Stimulated activated CD8-positive, alpha-beta memory T cell treated with anti-CD3 and anti-CD28 coated beads, Interleukin-4, amount 100 ng/mL, for 1 hour (primary cell): ENCODE measurements at places on chromosomes 7 and 10.

DNA sequence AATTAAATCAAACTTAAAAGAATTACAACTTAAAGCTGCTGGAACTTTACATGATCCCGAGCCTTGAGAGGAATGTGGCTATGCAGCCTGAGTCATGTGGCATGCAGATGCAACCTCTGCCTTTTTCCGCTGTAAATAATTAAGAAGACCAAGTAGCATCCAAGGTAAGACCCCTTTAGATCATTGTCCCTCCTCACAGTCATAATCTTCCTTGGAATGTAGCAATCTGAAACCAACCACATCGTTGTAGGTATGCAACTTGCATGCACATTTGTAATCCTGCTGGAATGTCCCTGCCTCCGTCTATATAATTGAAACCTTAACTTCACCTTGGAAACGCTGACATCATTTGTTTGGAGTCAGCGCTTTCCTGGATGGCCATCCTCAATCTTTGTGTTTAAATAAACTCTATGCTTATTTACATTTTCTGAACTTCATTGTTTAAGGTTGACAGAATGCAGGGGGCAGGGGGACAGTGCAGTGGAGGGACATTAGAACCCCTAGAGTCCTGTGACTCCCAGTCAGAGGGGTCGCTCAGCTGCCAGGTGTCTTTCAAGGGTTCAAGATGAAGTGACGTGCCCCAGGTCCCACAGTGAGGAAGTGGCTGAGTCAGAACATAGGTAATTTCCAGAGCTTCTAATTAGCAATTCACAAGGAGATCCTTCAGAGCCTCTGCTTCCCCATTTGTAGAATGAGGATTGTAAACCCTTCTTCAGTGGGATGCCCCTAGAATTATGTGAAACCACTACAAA is 110.7 kb downstream of the RALA start:
- DNase-seq: no peak

GRCh38 chr10:72690071-72690755 is 1.7 kb upstream of the MCU start:
- no peak for DNase-seq

DNA sequence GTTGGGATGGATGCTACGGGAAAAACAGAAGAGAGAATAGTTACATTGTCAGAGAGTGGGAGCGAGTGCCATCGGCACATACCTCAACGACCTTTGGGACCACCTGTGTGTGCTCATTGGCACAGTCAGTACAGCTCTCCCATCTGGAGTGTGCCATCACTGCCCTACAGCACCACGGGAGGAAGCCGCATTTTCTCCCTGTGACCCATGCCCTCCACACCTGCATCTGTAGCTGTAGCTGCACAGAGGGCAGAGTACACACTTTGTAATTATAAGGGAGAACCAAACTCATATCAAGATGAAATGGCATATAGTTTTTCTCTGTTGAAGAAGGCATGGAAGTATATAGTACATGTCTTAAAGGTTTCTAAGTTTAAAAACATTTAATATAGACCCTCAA is 207.4 kb downstream of the LHFPL3 start:
- no peak for DNase-seq

DNA sequence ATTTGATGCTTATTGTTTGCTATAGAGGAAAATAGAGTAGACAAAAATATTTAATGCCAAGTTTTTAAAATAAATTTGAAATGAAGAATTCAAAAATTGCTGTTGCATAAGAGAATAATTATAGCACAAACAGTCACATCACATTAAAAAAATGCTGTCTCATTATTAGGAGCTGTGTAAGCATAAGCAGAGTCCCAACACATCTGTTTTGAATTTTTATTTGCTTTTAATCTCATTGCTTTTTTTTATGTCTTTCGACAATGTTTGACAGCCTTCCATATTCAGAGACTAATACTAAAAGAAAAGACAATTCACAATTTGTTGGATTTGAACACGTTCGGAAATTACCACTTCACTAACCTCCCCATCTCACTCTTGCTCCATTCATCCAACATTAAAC is 143.5 kb downstream of the TFPI2 start:
- no peak for DNase-seq

DNA sequence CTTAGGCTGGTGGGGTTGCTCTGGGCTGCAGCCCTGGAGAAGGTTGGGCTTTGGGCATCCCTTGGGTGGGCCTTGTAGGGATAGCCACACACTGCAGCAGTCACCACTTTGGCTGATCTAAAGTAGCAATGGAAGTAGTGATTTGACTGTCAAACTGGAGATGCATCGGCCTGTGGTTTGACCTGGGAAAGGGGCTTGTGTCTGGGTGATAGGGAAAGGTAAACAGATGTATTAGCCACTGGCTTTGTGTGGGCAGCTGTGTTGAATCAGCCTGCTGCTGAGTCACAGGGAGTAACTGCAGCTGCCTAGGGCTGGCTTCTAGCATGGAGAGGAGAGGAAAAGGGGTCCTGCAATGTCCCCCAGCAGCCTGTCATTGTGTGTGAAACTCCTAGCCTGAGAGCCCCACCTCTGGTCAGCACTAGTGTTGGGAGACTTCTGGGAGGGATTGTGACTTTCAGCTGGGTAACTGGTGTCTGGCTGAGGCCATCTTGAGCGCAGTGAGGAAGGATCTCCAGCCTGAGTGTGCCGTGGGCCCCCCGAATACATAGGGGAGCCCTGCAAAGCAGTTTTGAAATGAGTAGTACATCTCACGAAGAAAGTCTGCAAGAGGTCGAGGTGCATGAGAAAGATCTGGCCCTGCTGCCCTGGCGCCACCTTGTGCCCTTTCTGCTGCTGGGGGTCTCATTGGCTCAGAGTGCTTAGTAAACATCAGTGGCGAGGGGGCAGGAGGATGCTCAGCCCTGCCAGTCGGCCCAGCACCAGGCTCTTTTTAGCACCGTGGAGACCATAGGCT is 117.3 kb downstream of the FANK1 start:
- DNase-seq: no peak

DNA sequence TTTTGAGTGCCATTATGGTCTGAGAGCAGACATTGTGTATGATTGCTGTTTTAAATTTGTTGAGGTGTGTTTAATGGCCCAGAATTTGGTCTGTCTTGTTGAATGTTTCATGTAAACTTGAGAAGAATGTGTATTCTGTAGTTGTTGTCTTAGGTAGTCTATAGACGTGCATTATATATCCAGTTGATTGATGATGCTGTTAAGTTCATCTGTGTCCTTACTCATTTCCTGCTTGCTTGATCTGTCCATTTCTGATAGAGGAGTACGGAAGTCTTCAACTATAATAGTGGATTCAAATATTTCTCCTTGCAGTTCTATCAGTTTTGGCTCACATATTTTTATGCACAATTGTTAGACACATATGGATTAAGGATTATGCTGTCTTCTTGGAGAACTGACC is 16.0 kb downstream of the PTPN12 start:
- no peak for DNase-seq

- no peak for DNase-seq
Measured at GRCh38 chr7:26460351-26461085, 168.9 kb downstream of the SNX10 start.

DNA sequence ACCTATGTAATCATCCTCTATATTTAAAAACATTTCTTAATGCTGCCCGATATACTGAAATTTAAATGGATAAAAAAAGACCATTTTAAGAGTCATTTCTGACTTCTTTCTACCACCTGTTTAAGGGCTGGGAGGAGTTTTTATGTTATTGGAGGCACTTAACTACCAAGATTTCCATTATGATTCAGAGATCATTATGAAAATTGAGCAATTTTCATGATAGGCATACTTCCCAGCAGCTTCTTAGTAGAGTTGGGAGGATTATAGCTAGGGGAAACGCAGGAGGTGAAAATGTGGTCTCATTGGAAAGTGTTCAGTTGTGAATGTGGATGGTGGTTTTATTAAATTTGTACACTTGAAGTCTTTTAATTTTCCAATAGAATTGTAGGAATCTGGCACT is 28.4 kb upstream of the FAM204A start:
- no peak for DNase-seq

GRCh38 chr7:143455491-143455890 is 12.2 kb downstream of the TAS2R60 start:
- DNase-seq: no peak

DNA sequence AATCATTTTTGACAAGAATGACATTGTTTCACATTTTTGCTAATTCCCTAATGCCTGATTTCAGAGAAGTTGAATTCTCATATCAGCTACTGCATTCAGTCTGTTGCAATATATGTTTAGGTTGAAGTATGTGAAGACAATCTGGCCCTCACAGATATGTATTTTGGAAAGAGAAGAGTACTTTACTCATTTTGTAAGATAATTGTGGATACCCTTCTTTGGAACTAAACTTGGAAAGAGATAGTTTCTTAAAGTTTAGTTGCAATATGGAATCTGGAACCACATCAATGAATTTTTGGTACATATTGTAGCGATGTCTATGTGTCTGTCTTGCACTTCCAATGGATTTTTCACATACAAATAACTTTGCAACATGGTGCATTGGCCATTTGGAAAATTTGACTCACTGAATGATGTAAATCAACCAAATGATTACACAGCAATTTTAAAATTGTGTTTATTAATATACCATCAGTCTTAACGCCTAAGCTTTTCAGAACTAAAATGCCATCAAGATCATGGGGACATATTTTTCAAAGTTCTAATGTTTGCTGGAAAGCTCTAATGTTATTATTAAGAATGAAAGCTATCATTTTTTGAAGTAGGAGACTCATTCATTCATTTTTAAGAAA is 39.3 kb upstream of the TMEM26 start:
- DNase-seq: no peak

DNA sequence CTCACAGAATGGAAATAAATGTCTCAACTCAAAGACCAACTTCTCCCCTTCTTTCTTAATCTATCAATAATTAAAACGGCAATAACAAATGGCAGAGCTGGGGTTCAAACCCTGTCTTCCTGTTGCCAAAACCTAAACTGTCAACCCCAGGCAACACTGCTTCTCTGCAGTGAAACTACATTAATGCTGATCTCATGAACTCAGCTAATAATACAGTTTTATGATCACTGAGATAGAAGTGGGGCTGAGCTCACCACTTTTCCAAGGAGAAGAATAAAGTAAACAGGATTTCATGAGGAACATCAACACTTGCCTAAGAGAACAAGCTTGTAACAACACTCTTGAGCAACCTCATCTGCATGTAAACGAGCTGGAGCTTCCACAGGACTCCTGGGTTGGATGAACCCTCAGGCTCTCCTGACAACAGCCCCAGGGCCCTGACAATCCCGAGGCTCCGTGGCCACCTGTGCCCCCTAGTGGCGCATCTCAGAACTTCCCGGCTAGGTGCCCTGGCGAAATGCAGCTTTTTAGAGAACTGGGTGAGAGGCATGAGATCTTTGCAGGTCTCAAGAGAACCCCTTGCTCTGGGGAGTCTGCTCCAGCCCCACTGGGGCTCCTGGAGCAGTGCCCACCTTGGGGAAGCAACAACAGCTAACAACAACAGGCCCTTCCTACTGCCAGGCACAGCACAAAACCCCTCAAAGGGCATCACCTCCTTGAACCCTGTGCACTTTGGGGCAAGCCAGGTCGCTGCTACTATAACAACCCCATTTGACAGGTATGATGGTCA is 169.3 kb downstream of the SH3PXD2A start:
- DNase-seq: peak; percentile 52

DNA sequence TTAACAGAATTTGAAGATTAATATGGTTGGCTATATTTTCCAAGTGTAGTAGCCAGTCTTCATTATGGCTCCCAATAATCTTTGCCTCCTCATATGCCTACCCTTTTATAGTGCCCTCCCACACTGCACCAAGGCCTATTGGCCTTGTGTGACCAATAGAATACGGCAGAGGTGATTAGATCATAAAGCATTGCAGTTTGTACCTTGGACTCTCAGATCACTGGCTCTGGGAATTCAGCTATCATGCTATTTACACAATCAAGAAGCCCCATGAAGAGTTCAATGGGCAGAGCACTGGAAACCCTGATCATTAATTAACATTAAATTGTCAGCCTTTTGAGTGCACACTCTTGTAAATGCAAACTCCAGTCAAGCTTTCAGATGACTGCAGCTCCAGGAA is 154.5 kb upstream of the MAGI2 start:
- no peak for DNase-seq

GRCh38 chr7:107879400-107880035 is 11.5 kb upstream of the DLD start:
- DNase-seq: no peak

GRCh38 chr7:156282816-156283215 is 357.8 kb upstream of the RNF32 start:
- DNase-seq: no peak

DNA sequence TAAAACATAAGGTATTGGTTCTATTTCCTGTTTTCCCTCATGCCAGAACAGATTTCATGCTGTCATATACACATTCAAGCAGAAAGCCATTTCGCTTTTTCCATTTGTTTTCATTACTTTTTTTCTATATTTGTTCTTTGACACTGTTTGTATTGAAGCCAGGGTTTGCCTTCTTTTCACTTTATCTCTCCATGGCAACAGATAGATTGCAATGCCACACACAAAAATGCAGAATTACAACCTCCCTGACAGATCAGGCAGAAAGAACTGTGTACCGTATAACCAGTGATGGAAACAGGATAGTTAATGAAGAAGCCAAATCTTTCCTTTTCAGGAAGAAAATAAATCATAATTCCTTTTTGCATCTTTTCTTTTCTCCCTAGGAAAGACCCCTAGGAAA is 103.0 kb upstream of the PCGF5 start:
- DNase-seq: no peak

GRCh38 chr7:2641406-2642393 is 9.9 kb downstream of the TTYH3 start:
- DNase-seq: no peak

GRCh38 chr10:36129051-36129450 is 487.0 kb upstream of the FZD8 start:
- DNase-seq: no peak

GRCh38 chr7:77800158-77800557 is 1.6 kb downstream of the PHTF2 start:
- DNase-seq: no peak

- DNase-seq: no peak
Measured at GRCh38 chr7:40356312-40356711, 221.5 kb downstream of the SUGCT start.

- no peak for DNase-seq
Measured at GRCh38 chr10:44742248-44742647, 168.9 kb upstream of the TMEM72 start.

GRCh38 chr7:43625980-43626379 is 43.1 kb downstream of the STK17A start:
- DNase-seq: no peak

GRCh38 chr7:138400400-138400886 is 59.6 kb upstream of the TRIM24 start:
- DNase-seq: no peak

- no peak for DNase-seq
Measured at GRCh38 chr7:141363748-141364147, 187.5 kb upstream of the AGK start.
